Cardiac septum (tissue), 1 donor: ENCODE measurements at places on chromosomes 2 and 18. TPM values are rescaled to one million over a fixed set of nuclear protein-coding genes. Genes with fewer than 3 reads are reported as not detected.

Gene POTEJ
- total RNA-seq, result not detected

Gene DRC1
- 0.13 TPM for total RNA-seq

DNA sequence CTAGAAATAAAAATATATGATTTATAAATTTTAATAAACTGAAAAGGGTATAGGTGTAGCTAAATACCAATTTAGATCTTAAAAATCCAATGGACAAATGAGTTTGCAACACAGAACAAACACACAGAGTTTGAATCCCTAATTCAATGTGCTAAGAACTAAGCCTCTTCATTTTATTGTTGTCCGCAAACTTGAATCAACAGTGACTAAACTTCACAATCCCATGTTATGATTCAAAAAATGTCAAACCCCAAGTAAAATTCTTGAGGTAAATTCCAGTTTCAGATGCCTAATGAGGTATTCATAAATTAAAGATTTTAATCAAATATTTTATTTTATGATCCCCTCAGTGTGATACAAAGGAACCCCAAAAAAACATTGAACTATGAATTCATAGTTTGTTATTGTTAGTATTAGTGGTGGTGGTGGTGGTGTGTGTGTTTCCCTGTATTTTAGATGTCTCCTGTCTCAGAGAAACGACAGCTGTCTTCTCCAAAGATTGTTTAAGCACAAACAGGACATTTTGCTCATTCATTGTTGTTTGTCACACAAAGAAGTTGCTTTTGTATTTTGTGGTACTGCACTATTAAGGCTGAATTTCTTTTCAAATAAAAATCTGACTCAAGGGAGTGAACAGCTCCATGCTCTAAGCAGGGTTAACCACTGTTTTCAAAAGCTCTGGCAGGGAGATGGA is 259.8 kb downstream of the OSR1 start:
- DNase-seq, result no peak

DNA sequence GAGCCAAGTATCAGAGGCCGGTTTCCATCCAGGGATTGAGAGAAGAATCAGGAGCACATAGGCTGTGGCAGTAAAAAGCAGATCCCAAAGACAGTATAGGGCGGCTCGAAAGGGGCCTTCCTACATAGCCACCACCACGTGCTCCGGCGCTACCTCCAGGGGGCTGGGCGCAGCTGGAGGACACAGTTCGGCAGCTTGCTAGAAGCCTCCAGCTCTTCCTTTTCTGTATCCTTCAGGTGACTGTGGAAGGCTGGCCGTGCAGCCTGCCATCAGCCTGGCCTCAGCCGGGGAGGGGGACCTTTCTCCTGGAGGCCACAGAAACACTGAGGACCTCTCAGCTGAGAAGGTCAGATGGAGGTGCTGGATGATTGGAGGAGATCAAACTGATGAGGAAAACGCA is 183.6 kb upstream of the GLI2 start:
- no peak for DNase-seq

Gene GRB14
- 2.2 TPM for total RNA-seq

- no peak for DNase-seq
These were observed 128.3 kb upstream of the LYPD1 start for GRCh38 chr2:132798341-132798740.

DNA sequence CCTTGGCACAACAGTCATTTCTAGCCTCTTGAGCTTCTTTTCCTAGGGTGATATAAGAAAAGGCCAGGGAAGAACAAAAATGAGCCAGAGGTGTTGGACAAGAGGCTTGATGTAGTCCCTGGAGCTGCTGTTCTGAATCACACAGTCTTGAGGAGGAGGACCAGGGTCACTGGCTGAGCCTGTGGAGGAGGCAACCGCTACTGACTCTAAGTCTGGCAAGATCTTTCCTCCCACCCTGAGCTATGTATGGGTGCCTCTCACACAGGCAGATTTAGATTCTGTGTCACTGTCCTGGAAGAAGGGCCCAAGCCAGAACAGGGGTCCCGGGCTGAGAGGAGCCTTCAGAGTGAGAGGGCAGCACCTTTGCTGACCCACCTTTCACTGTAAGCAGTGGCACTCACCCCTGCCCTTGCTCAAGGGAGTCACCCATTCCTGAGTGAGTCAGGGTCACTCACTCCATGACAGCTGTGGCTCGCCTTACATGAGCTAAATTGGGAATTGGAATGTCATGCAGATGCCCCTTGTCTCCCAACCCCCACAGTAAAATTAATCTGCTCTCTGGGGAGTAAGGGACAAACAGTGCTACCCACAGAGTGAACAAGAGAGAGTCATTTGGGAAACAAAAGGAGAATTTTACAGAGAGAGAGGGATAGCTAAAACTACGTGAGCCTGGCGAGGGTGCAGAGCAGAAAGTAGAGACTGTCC is at the start of gene TRIM54:
Gene TRIM54, plus strand, starts transcription at position 575 of the 705 bp plus-strand sequence. CDS start 303 bp downstream, outside the sequence.
- DNase-seq, result no peak

- DNase-seq, result no peak
These were observed 16.2 kb upstream of the ZCCHC2 start for GRCh38 chr18:62506495-62507143.

Gene TRIM43
- total RNA-seq, result not detected

DNA sequence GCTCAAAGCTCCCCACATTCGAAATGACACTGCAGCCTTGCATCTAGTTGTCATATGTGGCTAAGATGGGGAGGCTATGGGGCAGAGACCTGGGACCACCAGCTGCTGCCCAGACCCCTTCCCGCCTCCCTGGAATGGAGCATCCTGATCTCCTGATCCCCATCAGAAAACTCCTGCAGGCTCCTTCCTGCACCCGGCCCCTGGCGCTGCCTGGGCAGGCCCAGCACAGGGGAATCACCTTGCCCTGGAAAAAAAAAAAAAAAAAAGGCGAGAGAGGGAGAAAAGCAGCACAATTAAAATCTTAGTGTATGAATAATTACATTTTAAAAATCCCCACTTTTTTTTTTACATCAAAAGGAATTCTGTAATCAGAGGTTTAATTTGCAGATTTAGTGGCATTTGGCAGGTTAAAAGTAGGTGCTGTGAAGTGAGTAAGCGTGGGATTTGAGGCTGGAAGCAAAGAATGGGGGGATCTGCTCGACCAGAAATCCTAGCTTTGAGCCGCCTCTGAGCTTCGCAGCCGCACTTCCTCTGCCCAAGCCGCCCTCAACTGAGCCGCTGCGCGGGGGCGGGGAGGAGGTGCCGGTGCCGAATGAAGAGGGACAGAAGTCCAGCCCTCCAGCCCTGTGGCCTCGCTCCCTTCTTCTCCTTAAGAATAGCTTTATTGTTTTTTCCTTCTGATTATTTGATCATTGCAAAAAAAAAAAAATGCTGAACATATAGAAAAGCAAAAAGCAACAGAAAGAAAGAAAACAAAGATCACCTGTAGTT is 30.0 kb downstream of the THNSL2 start:
- peak; percentile 76 for DNase-seq

- DNase-seq, result no peak
These were observed 65.1 kb upstream of the TXNDC2 start for GRCh38 chr18:9820719-9821118.

Gene PRSS56
- not detected for total RNA-seq

DNA sequence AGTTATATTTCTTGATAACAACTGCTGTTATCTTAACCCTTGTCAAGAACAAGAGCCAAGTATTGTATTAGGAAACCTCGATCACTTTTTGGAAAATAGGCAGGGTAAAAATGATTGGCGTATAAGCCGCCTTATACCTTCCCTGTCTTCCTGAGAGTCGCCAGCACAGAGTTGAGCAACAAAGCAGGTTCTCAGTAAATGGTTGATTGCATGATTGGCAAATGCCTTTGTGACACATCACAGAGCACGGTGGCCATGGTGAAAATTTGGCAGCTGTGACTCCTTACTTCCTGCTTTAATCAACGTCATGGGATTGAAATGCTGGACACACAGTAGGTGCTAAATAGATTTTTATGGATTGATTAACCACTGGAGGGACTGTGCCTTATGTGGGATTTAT is 3.9 kb upstream of the KLHL29 start:
- no peak for DNase-seq

- DNase-seq, result no peak
These were observed 119.1 kb upstream of the TRIB2 start for GRCh38 chr2:12597610-12598009.

Gene CPS1
- total RNA-seq, result 2.9 TPM

Gene CYP27A1
- total RNA-seq, result 5.2 TPM

DNA sequence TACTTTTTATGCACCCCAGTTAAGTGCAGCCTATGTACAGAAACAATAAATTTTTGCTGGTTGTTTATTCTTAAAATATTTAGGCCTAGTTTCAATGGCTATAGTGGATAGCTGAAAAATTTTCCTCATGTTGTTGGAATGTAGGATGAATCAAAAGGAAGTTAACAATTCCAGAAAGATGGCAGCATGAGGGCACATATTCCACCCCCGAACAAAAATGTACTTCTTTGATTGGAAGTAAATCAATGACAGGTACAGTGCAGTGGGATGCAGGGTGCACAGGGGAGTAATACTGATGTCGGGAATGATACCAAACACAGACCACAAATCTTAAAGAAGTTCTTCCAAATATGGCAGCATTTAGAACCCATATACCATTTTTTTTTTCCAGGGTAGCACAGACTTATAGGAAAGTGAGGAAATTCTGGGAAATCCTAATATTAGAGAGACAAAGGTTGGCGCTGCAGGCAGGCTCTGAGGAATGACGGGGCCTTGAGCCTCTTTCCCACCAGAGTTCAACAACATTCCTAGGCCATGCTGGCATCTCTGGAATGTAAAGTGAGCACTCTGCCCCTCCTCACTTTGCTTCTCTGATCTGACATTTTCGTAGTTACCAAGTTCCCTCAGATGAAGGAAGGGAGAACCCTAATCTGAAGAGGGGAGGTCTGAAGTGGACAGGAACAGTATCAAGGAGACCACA is 36.6 kb upstream of the IKZF2 start:
- no peak for DNase-seq

Gene MAP3K19
- total RNA-seq, result not detected

Gene GALM
- total RNA-seq, result 8.5 TPM

GRCh38 chr2:86047575-86048382 is 57.9 kb downstream of the POLR1A start:
- peak; percentile 50 for DNase-seq

Gene KCNIP3
- 6.5 TPM for total RNA-seq

- DNase-seq, result no peak
These were observed 578.6 kb downstream of the PIK3C3 start for GRCh38 chr18:42533616-42534015.

Gene RAB6D
- total RNA-seq, result 0.16 TPM

DNA sequence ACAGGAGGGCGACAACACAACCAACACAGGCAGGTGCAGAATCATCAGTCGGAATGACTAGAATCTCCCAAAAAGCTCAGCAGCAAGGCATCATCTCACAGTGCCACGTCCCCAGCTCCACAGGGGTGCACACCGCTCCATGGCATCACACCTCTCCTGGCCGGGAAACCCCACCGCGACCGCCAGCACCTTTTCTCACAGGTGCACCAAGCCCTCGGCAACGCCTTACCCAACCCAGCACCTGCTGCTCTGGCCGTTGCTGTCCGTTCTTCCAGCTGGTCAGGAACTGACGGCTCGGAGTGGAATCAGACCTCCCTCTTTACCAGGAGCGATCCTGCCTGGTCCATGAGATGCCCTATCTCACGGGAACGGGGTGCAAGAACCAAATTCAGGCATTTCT is 61.3 kb downstream of the ZNF516 start:
- DNase-seq, result no peak

DNA sequence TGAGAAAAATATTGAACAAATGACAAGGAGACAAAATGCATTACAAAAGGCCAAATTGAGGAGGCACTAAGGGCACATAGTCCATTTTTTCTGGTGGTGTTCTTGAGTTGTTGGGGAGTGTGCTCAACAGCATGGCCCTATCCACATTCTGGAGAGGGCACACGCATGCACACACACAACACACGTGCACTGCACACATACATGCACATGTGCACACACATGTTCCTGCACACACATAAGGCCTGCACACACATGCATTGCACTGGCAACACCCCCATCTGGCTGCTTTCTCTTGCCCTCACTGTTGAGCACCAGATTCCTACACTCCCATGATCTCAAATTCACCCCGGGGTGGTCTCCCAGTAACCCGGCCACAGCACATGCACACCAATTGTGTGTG is 659.2 kb upstream of the RAB6C start:
- DNase-seq, result no peak

DNA sequence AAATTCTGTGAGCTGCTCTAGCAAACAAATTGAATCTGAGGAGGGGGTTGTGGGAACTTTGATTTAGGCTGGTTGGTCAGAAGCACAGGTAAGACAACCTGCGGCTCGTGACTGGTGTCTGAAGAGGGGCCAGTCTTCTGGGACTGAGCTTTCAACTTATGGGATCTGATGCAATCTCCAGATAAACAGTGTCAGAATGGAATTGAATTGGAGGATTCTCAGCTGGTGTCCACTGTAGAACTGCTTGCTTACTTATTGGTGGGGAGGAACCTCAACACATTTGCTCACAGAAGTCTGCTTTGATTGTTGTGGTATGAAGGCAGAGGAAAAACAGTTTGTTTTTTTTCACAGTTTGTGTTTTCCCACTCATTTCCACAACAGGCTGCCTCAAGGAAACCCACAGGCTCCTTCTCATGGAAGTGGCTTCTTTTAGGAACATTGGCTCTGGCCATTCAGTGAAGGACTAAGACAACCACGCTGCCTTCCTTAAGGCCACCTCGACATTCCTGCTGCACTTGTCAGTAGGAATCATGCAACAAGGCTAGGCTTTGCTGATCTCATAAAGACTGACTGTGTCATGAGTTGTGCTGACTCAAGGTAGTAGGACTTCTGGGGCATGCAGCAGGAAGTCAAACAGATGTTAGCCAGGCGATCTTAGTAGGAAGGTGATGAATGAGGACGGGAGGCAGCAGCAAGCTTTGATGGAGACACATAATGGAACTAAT is 104.7 kb downstream of the TSN start:
- DNase-seq, result no peak

DNA sequence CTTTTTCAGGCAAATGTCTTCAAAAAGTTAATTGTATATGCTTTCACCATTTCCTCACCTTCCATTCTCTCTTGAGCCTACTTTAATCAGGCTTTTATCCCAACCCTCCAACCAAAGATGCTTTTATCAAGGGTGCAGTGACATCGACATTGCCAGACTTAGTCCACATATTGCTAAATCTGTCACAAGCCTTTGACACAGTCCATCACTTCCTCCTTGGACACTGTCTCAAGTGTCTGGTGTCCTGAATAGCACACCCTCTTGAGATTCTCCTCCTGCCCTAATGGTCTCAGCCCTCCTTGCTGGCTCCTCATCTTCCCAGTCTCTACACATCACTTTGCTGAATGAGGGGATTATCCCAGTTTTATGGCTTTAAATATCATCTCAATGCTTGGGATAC is 147.5 kb upstream of the SLC39A10 start:
- DNase-seq, result no peak

DNA sequence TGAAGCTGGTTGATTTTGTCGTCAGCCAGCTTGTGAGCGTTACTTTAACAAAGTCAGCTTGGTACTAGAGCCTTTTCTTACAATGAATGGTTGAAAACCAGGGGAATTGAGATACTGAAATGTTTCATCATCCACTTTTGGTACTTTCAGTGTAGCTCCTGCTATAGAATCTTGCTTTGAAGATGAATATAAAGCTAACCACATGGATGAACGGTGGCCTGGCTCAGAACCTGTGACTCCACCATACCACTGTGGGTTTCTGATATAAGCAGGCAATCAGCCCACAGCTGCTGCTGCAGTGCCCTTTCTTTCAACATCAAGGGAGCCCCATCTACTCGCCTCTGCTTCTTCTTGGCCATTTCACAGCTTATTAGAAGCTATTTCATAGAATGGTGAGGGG is 53.2 kb upstream of the GPR45 start:
- no peak for DNase-seq

- no peak for DNase-seq
These were observed 1043.3 kb upstream of the PIK3C3 start for GRCh38 chr18:40911582-40912254.
